RKO (cell line): ENCODE measurements at places on chromosomes 4 and X.

DNA sequence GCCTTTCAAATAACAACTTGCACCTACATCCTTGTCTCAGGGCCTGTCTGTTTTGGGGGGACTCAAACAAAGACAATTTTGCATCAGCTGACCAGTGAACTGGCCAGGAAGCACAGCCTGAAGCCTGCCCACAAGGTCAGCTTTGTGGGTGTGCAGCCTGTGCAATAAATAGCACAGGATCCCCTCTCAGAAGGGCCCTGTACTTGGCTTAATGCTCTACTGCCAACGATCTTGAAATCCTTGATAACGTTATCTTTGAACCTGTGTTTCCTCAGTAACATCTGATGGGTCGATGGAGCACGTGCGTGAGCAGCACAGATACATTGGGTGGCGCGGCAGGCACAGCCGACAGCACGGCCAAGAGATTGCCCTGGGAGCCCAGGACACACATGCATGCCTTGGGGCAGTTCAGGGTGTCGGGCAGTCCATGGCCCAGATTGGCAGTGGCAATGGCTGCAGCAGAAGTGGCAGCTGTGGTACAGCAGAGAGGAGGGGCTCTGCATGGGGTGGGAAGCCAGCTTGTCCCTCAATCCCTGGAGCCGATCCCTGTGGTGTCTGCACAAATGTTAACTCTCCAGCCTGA lies 58.8 kb upstream of the ATP6AP2 start:
- DNase-seq: no peak

DNA sequence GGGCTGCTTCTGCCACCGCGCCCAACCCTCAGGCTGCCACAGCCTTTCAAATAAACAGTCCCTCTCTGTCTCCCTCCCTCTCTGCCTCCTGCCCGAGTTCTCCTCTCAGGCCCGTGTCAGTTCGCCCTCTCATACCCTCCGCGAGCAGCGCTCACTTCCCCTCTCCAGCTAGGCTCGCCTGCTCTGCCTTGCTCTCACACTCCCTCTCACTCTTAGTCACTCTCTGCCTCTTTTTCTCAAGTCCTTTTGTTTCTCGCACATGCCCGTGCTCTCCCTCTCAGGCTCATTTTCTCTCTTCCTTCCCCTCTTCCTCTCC lies 3.2 kb downstream of the EFNB1 start:
- DNase-seq: peak; percentile 71

GRCh38 chr4:104592183-104592582 lies 97.5 kb upstream of the CXXC4 start:
- DNase-seq: no peak

GRCh38 chr4:7516096-7516772 lies 81.5 kb upstream of the PSAPL1 start:
- no peak for DNase-seq

GRCh38 chr4:169070071-169070894 lies 60.2 kb upstream of the CBR4 start:
- no peak for DNase-seq

DNA sequence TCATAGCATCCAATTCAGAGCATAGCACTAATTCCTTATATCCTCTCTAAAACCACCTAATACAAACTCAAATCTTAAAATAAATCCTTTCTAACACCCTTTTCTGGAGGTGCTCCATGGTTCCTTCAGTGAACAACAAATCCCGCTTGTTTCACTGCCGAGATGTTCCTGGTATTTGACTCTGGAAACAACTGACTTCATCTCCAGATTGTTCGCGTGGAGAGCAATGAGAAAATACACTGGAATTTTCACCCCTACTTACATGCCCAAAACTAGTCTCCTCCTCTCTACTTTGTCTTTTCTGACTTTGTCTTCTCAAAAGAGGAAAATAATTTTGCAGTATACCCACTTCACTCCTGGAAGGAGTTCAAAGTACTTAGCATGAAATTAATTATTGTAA lies 129.0 kb downstream of the PLS3 start:
- no peak for DNase-seq

GRCh38 chr4:94540476-94540875 lies 88.7 kb downstream of the PDLIM5 start:
- no peak for DNase-seq

DNA sequence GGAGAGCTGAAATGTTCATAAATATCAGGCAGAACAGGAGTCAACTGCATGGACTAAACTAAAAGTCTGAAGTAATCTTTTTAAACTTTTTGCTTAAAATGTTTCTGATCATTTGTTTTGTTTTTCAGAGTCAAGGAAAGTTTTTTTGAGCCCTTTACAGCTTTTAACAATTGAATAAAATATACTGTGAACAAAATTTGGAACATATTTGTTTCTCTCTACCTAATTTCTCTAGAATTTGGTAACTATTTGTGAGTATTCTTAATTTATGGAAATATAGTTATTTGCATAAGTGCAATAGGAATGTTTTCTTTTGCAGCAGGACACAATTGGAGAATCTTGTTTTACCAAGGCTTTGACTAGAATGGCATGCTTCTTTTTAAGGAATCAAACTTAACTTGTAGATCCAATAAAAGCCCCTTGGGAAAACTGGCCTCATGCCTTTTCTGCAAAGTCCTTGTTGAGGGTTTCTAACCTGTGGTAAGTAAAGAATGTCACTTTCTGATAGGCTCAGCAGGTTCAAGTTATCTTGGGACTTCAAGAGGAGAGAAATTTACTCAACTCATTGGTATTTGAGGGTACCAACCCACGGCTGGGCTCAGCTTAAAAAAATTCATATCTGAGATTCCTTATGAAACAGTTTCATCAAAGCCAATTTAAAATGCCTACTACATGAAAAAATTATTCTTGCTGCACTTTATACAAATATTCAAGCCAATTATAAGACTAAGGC lies 91.5 kb downstream of the UPRT start:
- no peak for DNase-seq

- no peak for DNase-seq
Measured at GRCh38 chr4:129077326-129077725, 16.0 kb downstream of the SCLT1 start.

DNA sequence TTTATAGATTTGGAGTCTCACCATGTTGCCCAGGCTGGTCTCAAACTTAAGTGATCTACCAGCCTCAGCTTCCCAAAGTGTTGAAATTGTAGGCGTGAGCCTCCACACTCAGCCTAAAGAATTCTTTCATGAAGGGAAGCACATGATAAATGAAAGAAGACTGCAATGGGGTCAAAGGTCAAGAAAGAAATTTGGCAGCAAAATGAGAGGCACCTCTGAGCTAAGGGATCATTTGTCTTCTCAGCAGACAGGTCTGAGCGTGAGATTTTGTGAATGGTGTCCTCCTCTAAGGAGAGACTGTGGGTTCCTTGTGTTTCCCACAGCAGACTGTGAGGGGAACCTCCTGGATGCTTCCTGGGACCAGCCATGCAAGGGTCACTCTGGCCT lies 57.5 kb upstream of the EGFL6 start:
- DNase-seq: no peak

DNA sequence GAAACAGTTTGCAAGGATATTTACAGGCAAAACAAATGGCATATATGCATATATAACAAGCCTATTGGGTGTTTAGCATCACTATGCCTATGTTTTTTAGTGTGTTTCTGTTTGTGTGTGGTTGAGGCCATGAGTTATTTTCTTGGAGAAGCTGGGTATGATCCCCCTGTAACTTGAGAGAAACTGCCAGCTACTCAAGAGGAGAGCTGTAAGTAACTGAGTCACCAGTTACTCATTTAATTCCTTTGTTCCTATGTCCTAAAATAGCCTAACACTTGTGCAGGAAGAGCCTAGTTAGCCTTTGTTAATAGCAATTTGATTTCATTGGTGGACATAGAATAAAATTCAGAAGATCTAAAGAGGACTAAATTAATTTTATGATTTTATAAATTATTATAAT lies 79.1 kb downstream of the PWWP3B start:
- peak; percentile 49 for DNase-seq

DNA sequence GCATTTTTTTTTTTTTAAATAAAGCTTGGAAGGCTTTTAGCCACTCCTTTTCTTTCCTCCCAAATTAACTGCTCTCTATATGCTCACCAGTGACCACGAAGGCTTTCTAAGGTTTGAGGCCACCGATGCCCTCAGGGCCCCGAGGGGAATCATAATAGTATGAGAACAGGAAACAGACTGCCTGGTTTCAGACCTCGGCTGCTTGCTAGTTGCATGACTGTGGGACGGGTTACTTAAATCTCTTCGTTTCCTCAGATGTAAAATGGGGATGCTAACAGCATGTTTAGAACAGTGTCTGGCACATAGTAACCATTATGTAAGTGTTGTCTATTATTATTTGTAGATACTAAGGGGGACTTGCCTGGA lies 3.6 kb downstream of the LINC00632 start:
- DNase-seq: no peak

- no peak for DNase-seq
Measured at GRCh38 chr4:184389978-184390900, 84.1 kb downstream of the IRF2 start.

- no peak for DNase-seq
Measured at GRCh38 chr4:8152090-8152864, 6.3 kb downstream of the ABLIM2 start.

GRCh38 chr4:172688534-172688933 lies 480.1 kb upstream of the GALNT7 start:
- peak; percentile 11 for DNase-seq

DNA sequence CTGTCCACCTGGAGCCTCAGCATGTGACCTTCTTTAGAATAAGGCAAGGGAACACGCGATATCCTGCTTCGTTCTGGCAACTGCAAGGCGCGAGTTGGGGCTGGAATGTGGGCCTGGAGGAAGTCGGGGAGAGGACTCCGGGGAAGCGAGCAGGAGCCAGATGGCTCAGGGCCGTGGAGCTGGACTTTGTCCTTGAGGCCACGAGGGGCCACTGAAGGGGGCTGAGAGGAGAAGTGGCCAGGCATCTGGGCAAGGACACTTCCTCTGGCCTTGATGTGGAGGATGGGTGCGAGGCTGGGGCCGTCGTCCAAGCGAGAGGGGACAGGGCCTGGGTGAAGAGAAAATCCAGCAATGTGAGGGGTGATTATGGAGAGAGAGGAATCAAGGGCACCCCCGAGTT lies 12.2 kb upstream of the DUSP9 start:
- DNase-seq: no peak

- peak; percentile 56 for DNase-seq
Measured at GRCh38 chr4:110621839-110622751, 782 bp downstream of the PITX2 start.
